ENCODE measurements at places on chromosomes 3 and 15. TPM values are rescaled to one million over a fixed set of nuclear protein-coding genes. Genes with fewer than 3 reads are reported as not detected.

The LIPH gene
- total RNA-seq, result 46.3 TPM

The PAQR5 gene
- total RNA-seq, result 27.7 TPM

The BLOC1S6 gene
- total RNA-seq, result 39.6 TPM

The TRIM42 gene
- total RNA-seq, result not detected

GRCh38 chr3:99852851-99853250 lies 35.2 kb downstream of the CMSS1 start:
- DNase-seq, result no peak

DNA sequence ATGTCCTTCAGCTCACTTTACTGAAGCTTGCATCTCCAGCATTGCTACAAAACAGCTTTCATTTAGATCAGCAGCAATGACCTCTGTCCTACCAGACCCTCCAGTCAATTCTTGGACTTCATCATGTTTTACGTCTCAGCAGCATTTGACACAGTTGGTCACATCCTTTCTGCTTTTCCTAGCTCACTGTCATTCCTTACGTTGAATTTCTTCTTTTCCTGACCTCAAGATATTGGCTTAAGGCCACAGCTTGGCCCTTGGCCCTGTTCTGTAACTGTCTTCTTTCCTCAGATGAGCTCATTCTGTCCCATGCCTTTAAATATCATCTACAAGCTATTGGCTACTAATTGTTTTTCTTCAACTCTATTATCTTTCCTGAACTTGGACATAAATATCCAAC lies 576.2 kb upstream of the KCNMB2 start:
- DNase-seq, result no peak
